ENCODE measurements at places on chromosomes 5 and 9.

- no peak for DNase-seq
These were observed 82.8 kb upstream of the TLE1 start for GRCh38 chr9:81772144-81772543.

- peak; percentile 63 for DNase-seq
These were observed 198.9 kb downstream of the NXNL2 start for GRCh38 chr9:88733651-88734421.

- no peak for DNase-seq
These were observed 149.5 kb downstream of the BAAT start for GRCh38 chr9:101235105-101235866.

GRCh38 chr9:7970681-7971330 lies 171.2 kb upstream of the DMAC1 start:
- peak; percentile 51 for DNase-seq

- no peak for DNase-seq
These were observed 436 bp upstream of the EMB start for GRCh38 chr5:50441493-50441955.
